ENCODE measurements at places on chromosomes 2 and 18. TPM values are rescaled to one million over a fixed set of nuclear protein-coding genes. Genes with fewer than 3 reads are reported as not detected.

Gene ABCB11
- total RNA-seq: not detected

Gene NCKAP5
- total RNA-seq: 4.3 TPM

Gene ABCG5
- total RNA-seq: not detected

Gene TMEM198
- total RNA-seq: 1.3 TPM

Gene COX7A2L
- 219 TPM for total RNA-seq

Gene CNGA3
- total RNA-seq: not detected

Gene HOXD13
- 0.09 TPM for total RNA-seq

Gene HAAO
- total RNA-seq: 0.46 TPM

Gene RBMS1
- total RNA-seq: 86.3 TPM

Gene KIF1A
- total RNA-seq: not detected

Gene STPG4
- 0.37 TPM for total RNA-seq

Gene G6PC2
- total RNA-seq: not detected

Gene CFAP221
- not detected for total RNA-seq
